MCF 10A (cell line): ENCODE measurements at places on chromosomes 5 and 9. TPM values are rescaled to one million over a fixed set of nuclear protein-coding genes. Genes with fewer than 3 reads are reported as not detected.

Gene CFAP77
- total RNA-seq, result not detected in 2 replicates

Gene PTPRD
- 0.98 TPM in 1 of 2 replicates, not detected in the other for total RNA-seq

Gene GBGT1
- total RNA-seq, result not detected in 2 replicates

Gene MRNIP
- 40.3 and 42.8 TPM in 2 replicates for total RNA-seq

Gene EGFLAM
- total RNA-seq, result 9.3 and 11.5 TPM in 2 replicates

Gene UGT3A1
- not detected in 2 replicates for total RNA-seq

DNA sequence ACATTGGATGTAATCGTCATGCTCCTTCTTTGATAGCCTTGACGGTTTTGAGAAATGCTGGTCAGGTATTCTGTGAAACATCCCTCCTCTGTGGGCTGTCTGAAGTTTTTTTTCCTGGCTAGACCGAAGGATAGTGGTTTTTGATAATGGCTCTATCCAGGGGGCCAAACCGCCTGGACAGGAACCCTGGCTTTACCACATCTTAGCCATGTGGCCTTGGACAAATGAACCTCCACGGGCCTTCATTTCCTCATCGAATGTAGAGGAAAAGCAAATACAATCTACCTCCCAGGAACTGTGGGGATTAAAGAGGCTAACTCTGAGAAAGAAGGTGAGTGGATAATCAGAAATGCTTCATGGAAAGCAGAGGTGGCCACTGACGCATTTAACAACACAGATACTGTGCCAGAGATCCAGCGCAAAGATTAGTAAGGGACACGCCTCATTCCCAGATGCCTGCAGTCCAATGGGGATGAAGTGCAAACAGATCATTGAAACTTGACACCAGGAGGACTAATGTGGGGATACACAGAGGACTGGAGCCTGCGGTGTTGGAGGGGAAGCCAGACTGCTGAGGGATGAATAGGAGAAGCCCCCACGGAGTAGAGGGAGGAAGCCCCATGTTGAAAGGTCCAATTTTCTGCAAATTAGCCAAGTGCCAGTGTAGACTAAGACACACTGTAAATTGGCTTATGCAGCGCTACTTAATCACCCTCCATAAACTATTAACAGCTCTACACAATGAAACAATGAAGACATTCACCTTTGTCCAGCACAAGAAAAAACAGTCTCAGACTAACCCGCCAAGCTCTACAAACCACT lies 41.6 kb downstream of the MYO10 start:
- peak; percentile 96 for DNase-seq

DNA sequence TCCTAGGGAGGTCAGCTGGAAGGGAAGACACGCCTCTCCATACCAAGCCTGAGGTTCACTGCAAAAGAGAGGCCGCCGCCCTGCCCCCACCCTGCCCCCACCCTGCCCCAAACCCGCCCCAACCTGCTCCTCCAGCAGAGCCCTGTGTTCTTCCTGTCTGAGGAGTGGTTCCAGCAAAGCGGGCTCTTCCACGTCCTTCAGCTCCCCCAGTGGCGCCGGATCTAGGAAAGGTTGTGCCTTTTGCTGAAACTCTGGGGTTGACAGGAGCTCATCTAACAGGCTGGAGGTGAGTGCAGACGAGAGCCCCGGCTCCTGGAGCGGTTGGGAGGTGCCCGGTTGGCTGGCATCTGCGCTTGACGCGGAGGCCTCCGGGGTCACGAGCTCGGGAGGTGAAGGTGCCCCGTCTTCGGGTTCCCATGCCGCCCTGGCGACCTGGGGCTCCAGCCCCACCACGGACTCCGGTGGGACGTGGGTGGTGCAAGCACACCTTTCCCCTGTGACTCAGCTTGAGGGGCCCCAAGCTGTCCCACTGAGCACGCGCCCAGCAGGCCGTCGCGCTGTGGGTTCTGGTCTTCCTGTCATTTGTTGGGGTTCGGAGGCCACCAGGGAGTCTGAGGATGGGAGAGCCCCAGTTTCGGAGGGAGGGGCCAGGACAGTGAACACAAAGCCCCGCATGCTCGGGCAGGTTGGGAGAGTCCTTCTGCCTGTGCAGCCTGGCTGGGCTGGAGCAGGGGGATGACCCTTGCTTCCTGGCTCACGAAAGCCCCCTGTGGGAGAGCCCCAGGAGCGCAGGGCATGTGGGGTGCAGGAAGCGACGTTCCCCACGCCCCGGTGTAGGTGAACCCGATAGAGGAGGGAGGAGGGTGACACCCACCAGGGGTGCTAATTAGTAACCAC lies 1467.1 kb downstream of the FOXD4L5 start:
- no peak for DNase-seq

- no peak for DNase-seq
Observed at GRCh38 chr9:116792271-116792670, 105.2 kb downstream of the TRIM32 start.
